ENCODE measurements at places on chromosomes 13 and 19.

DNA sequence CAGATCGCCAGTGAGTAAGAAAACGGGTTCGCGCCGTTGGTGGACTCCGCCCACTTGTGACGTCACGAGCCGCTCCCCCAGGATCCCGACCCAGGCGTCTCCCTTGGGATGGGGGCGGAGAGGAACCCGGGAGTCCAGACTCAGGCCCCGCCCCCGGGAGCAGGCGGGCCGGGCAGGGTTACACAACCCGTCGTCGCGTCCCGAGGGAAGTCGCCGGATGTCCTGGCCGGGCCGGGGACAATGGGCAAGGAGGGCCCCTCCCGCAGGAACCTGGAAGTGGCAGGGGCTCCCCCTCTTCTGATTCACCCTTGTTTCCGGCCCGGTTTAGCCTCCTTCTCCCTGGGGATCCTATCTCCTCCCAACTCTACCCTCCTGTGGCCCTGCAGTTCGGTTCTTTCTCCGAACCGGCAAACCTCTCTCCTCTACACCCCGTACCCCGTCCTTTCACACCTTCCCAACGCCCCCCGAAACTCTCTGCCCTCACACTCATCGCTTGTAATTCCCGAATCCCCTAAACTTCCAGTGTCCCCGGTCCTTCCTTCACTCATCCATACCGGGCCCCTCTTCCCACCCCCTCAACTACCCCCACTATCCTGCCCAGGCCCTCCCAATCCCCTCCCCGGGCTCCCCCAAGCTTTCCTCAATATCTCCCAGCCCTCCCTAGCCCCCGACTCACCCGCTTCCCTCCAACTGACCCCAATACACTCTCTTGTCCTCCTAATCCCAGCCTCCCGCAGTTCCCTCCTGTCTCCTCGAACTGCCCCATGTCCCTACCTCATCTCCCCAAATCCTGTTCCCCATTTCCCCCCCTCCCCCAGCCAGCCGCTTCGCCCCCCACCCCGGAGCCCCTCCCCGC, 20.0 kb upstream of the ERCC1 start:
- peak; percentile 28 for DNase-seq

DNA sequence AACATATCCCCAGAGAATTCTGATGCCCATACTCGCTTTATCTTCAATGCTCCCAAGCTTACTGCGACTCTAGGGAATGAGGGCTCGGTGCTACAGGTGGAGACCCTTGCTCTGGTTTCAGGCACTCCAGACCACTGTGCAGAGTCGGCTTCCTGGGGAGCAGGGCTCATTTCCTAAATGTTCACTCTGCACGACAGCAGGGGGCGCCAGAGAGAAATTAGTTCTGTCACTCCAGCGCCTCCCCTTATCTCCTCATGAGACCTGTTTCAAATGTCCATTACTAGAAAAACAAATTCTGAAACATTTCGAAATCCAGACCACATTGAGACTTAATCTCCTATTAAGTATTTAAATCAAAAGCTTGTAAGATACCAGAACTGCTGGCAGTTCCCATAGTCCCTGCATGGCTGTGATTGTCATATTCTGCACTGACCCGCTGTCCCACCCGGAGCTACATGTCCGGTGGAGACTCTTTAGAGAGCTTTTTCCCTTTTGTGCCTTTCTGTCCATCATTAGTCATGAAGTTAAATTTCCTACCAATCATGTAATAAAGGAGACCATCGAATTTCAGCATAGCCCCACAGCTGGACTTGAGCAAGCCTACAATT, 22.4 kb downstream of the EPSTI1 start:
- DNase-seq = peak; percentile 53

DNA sequence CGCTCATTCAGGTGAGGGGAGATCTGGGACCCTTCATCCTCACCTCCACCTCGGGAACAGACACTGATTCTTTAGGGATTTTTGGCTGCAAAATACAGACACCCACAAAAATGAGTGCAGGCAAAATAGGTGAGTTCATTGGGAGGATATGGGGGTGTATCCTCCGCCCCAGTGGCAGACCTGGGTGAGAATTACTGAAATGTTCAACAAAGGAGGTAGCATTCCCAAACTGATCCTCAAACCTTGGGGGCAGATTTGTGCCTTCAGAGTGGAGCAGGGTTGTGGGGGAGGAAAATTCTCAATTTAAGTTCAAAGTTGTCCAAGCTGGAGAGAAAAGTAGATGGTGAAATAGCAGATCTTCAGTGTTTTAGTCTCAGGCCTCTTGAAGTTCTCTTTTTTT, 31.3 kb upstream of the SIN3B start:
- DNase-seq = no peak

DNA sequence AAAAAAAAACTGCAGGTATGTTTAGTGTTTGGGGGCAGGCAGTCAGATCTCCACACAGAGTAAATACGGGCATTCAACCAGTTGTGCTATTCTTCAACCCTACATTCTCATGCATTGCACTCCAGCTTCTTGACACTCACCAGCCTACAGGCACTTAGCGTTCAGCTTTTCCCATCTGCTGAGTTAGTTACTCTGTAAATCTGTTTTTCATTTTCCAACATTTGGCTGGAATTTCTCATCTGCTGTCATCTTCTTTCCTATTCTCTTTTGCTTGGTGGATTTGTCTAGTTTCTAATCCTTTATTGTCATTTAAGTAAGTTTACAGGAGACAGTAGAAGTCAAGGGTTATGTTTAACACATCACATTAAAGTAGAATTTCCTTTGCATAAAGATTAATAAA, 1318.9 kb downstream of the OLFM4 start:
- no peak for DNase-seq

DNA sequence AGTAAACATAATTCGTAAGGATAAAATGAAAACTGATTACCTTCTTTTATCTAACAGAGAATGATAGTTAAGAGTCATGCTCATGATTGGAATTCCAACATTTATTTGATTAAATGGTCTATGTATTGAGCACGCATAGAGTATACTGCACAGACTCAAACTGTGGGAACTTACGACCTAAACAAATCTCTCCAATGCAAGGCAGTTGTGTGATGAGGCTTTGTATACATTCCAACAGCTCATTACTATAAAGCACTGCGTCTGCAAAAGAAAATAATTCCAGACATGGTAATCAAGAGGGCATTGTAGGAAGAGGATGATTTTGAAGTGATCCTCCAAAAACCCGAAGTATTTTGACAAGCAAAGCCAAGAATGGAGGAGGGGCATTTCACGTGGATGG, 169.5 kb downstream of the NUFIP1 start:
- DNase-seq = no peak

GRCh38 chr13:98300956-98301641, 124.0 kb upstream of the RNF113B start:
- DNase-seq = no peak

- DNase-seq = no peak
Measured at GRCh38 chr13:94327318-94327717, 152.2 kb downstream of the DCT start.

DNA sequence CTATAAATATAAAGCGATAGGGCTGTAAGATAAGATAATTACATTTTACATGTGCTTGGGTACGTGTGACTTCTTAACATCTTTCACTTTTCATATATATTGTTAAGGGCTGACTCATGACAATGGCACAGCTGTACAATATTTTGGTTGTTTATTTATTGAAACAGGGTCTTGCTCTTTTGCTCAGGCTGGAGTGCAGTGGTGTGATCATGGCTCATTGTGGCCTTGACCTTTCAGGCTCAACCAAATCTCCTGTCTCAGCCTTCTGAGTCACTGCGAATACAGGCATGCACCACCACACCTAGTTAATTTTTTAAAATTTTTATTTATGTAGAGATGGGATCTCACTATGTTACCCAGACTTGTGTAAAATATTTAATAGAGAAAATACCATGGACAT, 2532.4 kb upstream of the PCDH20 start:
- no peak for DNase-seq

DNA sequence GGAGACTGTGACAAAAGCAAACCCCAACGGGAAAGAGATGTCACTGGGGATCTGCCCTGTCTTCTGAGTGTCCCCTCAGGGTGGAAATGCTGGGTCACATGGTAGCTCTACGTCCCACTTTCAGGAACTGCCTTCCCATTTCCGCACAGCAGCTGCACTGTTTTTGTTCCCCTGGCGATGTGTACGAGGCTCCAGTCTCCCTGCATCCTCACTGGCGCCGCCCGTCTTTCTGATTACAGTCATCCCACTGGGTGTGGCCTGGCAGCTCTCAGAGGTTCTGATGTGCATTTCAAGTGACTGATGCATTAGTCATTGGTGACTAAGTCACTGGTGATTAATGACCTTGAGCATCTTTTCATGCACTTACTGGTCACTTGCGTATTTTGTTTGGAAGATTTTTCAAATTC, 21.2 kb downstream of the PCID2 start:
- no peak for DNase-seq

DNA sequence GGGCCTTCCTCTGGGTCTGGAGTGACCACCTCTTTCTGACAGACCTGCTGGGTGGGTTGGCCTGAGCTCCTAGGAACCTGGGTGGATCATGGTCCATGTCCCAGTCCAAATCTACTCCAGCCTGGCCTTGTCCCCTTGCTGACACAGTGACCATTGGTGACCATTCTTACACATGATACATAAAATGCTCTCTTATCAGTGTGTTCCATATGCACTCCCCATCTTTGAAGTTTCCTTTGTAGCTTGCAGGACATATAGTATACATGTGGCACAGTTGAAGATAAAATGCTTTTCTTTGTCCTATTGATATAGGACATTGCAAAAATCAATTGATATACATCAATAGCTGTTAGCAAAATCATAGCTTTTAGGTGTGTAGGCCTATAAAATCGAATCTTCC, 291.8 kb downstream of the MYO16 start:
- no peak for DNase-seq

- no peak for DNase-seq
Measured at GRCh38 chr19:3653865-3654513, 27.4 kb upstream of the CACTIN start.

- DNase-seq = no peak
Measured at GRCh38 chr19:11152318-11153062, 3.1 kb downstream of the SPC24 start.

DNA sequence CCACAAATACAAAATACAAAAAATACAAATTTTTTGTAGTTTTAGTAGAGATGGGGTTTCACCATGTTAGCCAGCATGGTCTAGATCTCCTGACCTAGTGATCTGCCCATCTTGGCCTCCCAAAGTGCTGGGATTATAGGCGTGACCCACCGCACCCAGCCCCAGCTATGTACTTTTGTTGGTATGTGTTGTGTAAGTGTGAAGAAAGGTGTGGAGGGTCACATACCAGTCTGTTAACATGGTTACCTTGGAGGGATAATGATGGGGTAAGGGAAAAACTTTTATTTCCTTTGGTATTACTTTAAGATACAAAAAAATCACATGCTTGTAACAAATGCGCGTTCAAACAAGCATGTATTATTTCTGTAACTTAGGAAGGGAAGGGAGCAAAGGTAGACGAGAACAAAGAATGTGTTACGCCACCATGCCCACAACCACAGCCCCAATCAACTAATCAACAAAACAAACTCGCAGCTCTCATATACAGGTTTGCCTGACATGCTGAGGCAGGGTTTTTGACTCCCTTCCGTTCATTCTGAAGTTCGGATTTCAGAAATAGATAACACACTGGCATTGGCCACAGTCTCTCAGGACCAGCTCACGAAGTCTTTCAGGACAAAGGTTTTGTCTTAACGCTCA, 13.5 kb upstream of the VWA8 start:
- DNase-seq = no peak

- no peak for DNase-seq
Measured at GRCh38 chr13:29849071-29849631, 1.3 kb downstream of the UBL3 start.

DNA sequence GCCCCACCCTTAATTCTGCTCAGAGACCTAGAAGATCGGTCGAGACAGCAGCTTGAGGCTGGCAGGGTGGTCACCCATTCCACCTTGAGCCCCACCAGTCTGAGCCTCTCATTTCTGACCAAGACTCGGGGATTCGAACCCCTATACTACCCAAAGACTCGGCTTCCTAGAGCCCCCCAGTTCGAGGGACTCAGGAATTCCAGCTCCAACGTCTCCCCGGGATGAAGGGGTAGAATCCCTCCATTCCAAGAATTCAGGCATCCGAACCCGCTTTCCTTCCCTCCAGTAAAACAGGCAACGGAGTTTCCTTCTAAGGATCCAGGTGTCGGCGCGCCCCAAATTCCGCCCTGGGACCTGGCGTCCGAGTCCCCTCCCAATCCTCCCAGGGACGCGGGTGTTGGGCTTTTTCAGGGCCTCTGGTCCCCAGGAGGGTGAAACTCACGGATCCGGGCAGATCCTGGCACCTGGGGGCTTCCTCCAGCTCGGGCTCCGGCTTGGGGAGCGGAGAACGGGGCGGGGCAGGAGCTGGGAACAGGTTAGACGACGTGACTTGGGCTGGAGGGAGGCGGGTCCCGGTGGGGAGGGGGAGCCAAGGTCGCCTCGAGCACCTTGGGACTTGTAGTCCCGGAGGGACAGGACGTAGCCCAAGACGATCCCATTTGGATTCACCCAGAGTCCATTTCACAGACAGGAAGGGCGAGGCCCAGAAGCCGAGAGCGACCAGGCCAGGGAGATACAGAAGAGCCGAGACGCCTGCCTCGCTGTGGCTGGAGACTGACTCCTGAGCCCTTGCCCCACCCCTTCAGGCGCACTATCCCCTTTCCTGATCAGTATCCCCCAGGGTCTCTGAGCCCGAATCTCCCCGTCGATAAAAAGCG, at the start of gene PPP1R13L:
Gene PPP1R13L (minus strand): TSS at position 513 of the 878 bp plus-strand sequence. CDS start 6,751 bp downstream, outside the sequence.
- no peak for DNase-seq

DNA sequence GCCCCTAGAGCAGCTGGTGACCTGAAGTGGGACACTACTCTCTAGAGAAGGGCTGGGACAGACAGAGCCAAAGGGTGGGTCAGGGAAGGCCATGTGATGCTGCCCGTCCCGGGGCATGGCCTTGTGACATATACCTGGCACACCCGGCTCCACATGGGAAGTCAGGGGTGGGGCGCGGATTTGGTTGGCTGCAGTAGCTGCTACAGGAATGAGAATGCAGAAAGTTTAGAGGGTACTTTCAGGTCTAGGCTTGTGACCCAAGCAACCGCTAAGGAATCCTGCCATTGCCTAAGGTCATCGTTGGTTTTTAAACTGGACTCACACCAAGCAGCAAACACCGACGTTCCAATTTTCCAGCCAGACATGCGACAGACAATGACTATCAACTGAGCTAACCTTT, 25.9 kb downstream of the RCBTB2 start:
- DNase-seq = no peak

DNA sequence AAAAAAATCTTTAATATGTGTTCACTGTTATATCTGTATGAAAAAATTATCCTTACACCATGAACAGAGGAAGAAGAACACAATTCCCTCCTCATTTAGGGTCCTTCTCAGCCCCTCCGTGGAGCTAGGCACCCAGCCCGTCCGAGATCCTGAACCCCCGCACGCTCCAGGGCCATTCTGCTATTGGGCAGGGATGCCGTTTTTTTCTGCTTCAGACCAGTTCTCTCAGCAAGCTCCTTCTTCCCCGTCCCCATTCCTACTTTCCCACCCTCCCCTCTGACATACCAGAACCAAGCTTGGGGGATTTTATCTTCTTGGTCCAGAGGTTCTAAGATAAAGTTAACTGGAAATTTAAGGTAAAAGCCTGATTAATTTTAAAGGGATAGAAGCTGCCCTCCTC, 36.2 kb downstream of the ATP12A start:
- no peak for DNase-seq

GRCh38 chr19:42148266-42148665, 16.0 kb upstream of the POU2F2 start:
- DNase-seq = no peak
